ENCODE measurements at places on chromosomes 6 and 20. TPM values are rescaled to one million over a fixed set of nuclear protein-coding genes. Genes with fewer than 3 reads are reported as not detected.

CTSZ gene
- total RNA-seq, result 49.2 TPM

UBD gene
- total RNA-seq, result not detected

CLDN20 gene
- not detected for total RNA-seq

PRPH2 gene
- 0.08 TPM for total RNA-seq

MUC21 gene
- total RNA-seq, result not detected

GRCh38 chr6:165846123-165846966, 183.3 kb upstream of the PDE10A start:
- no peaks in the 10 kb centered on the region for H3K36me3 ChIP-seq
- no peak overlapping the region for H3K4me3 ChIP-seq
- peaks cover 43% of the 10 kb centered on the region for H3K27me3 ChIP-seq
- no peak for DNase-seq

DNA sequence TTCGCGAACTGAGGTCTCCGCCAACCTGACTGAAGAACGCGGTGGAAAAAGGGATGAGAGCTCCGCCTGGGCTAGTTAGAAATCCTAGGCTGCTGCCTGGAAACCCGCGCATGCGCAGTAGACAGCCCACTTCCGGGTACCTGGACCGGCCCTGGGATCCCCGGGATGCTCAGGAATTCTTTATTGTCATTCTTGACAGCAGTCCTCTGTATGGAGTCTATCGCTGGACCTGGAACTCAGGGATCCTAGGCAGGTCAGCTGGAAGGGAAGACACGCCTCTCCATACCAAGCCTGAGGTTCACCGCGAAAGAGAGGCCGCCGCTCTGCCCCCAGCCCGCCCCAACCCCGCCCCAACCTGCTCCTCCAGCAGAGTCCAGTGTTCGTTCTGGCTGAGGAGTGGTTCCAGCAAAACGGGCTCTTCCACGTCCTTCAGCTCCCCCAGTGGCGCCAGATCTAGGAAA, 1379.2 kb upstream of the DEFB115 start:
- H3K4me1 ChIP-seq, result no peaks in the 10 kb centered on the region
- no peak for DNase-seq
- peaks cover 5% of the 10 kb centered on the region for H3K36me3 ChIP-seq
- H3K27me3 ChIP-seq, result peaks cover 2% of the 10 kb centered on the region

DNA sequence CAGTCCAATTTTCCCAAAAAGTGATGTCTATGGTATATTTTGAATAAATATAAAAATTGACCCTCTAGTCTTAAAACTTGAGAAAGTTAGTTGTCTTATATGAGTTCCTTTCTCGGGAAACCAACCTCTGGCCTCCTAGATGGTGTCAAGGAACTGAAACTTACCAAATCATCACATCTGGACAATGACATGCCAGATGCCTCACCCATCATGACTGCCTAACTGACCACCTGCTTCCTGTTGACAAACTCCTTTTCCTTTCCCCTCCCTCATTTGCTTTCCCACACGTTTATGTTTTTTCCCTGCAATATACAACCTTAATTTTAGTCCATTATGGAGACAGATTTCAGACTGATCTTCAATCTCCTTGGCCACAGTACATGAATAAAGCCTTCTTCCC, 731.0 kb downstream of the EPHA7 start:
- no peaks in the 10 kb centered on the region for H3K36me3 ChIP-seq
- no peak for DNase-seq
- no peak overlapping the region for H3K4me3 ChIP-seq
- H3K27ac ChIP-seq, result no peak overlapping the region
- no peaks in the 10 kb centered on the region for H3K27me3 ChIP-seq

DNA sequence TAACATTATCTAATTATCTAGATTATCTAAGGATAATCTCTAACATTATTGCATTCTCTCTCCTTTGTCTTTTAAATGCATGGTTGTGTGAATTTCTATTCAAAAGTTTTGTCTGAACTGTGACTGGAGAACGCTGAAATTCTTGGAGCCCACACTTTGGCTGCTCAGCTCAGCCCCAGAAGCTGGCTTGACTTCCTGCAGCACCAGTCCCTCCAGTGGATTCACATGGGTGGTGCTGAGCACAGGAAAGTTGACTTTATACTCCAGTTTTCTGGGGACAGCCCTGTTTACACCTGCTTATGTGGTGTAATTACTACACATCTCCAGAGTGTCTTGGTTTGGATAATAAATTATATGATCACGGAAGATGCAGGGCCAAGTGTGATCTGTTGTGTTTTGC, 255.1 kb upstream of the NOX3 start:
- peaks cover 6% of the 10 kb centered on the region for H3K27me3 ChIP-seq
- no peak for DNase-seq
- no peaks in the 10 kb centered on the region for H3K36me3 ChIP-seq
- no peak overlapping the region for H3K27ac ChIP-seq
- H3K4me3 ChIP-seq, result no peak overlapping the region

DNA sequence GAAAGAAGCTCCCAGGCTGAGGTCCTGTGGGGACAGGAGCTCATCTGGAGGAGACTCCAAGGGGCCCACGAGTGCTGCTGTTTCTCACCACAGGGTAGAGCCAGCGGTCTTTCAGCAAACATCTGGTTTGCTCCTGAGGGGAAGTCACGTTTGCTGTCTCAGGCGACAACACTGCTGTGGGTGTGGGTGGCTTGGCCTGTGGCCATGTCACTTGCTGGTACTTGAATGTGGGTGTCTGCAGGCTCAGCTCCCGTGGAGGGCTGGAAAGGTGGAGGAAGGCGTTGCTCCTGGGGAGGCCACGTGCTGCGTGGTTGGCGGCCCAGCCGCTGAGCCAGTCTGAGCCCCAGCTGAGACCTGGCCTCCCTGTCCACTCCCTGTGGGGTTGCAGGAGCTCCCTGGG, 52.8 kb upstream of the MPC1 start:
- H3K27ac ChIP-seq, result no peak overlapping the region
- no peak for DNase-seq
- peaks cover 9% of the 10 kb centered on the region for H3K27me3 ChIP-seq
- H3K4me1 ChIP-seq, result peaks cover 7% of the 10 kb centered on the region
- no peak overlapping the region for H3K4me3 ChIP-seq

DNA sequence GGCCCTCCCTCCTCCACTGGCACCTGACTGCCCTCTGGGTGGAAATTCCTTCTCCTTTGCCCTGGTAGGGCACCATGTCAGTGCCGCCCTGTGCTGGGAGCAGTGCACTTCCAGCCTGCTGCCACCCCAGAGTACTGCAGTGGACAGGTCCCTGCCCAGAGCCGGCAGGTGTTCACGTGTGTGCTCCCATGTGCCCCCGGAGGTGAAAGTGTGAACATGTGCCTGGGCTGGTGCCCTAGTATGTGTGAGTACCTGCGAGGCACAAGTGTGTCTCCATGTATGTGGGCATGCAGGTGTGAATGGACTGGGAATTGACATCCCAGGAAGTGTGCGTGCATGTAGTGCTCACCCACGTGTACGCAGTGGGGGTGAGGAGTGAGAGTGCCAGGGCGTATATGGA, 29.4 kb downstream of the SDCBP2 start:
- peak overlapping the region; percentile 32 for H3K27ac ChIP-seq
- no peaks in the 10 kb centered on the region for H3K27me3 ChIP-seq
- H3K36me3 ChIP-seq, result peaks cover 14% of the 10 kb centered on the region
- DNase-seq, result no peak
- H3K4me1 ChIP-seq, result peaks cover 28% of the 10 kb centered on the region
- peak overlapping the region; percentile 55 for H3K4me3 ChIP-seq

GRCh38 chr20:1415667-1416468, 23.0 kb upstream of the FKBP1A start:
- peaks cover 6% of the 10 kb centered on the region for H3K36me3 ChIP-seq
- DNase-seq, result no peak
- peaks cover 24% of the 10 kb centered on the region for H3K27me3 ChIP-seq
- H3K4me3 ChIP-seq, result no peak overlapping the region
- H3K4me1 ChIP-seq, result peaks cover 11% of the 10 kb centered on the region

- peaks cover 39% of the 10 kb centered on the region for H3K36me3 ChIP-seq
- H3K27me3 ChIP-seq, result no peaks in the 10 kb centered on the region
- H3K4me3 ChIP-seq, result peak overlapping the region; percentile 87
- peak; percentile 70 for DNase-seq
Measured at GRCh38 chr6:131199568-131200272, 64.5 kb downstream of the AKAP7 start.

- peaks cover 1% of the 10 kb centered on the region for H3K36me3 ChIP-seq
- H3K27me3 ChIP-seq, result no peaks in the 10 kb centered on the region
- no peak overlapping the region for H3K4me3 ChIP-seq
- H3K27ac ChIP-seq, result no peak overlapping the region
- DNase-seq, result no peak
- no peaks in the 10 kb centered on the region for H3K4me1 ChIP-seq
Measured at GRCh38 chr6:163585932-163586437, 171.5 kb downstream of the QKI start.

DNA sequence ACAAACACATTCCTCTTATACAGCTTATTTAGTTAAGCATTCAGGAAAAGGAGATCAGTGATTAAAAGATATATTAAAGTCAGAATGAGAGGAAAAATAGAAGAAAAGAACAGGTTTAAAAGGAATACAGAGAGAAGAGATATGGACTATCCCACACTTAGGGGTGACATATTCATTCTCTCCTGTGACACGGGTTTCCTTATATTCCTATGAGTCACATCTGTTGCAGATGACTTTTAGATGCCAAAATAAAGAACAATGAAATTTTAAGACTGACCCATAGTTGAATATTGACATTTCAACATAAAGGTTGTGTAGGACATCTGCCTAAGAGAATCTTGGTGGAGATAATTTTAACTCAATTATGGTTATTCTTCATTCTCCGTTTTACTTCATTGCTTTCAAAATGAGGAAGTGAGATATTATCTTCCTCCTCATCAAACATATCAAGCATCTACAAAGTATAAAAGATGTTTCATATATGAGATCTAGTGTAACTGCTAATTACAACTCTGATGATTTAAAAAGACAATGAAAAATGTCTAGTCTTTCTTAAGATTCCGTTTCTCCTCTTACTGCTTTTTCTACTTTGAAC, 1336.7 kb upstream of the CITED2 start:
- no peak overlapping the region for H3K27ac ChIP-seq
- H3K36me3 ChIP-seq, result no peaks in the 10 kb centered on the region
- no peak for DNase-seq
- H3K4me3 ChIP-seq, result no peak overlapping the region
- H3K4me1 ChIP-seq, result no peaks in the 10 kb centered on the region
- H3K27me3 ChIP-seq, result peaks cover 4% of the 10 kb centered on the region

- no peak overlapping the region for H3K4me3 ChIP-seq
- H3K27me3 ChIP-seq, result no peaks in the 10 kb centered on the region
- H3K4me1 ChIP-seq, result no peaks in the 10 kb centered on the region
- no peaks in the 10 kb centered on the region for H3K36me3 ChIP-seq
Measured at GRCh38 chr6:54320871-54321270, 12.6 kb downstream of the TINAG start.

DNA sequence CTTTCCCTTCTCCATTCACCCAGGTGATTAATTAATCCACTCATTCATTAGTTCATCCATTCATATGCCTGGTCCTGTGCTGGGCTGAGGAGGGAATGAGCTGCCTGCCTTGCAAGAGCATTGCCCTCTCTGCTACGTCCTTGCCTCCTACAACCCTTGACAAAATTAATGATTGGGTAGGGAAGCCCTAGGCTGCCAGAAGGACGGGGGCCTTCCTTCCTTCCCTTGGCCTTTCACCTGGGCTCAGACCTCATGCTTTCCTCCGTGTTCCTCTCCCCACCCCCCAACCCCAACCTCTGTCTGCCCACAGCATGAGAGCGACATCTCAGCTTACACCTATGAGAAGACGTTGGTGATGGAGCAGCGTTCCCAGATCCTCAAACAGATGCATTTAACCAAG, 25.6 kb downstream of the SLC12A5 start:
- H3K4me3 ChIP-seq, result no peak overlapping the region
- peaks cover 20% of the 10 kb centered on the region for H3K27me3 ChIP-seq
- H3K36me3 ChIP-seq, result peaks cover under 1% of the 10 kb centered on the region
- H3K27ac ChIP-seq, result no peak overlapping the region

DNA sequence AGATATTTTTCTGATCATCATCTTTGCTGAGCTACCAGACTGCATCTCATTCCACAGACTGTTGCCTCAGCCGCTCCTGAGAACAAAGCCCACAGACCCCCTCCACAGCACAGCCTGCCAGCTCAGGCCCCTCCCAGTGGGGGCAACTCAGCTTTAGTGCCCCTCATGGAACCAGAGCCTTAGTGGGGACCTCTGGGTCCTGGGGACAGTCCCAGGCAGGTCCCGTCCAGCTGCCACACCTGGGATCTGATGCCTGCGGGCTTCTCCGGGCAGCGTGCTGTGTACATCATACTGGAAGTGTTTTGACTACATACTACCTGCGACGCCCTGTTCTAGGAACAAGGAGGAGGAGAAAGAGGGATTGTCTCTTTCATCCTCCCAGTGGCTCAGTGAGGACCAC, 38.3 kb upstream of the QKI start:
- H3K27me3 ChIP-seq, result no peaks in the 10 kb centered on the region
- no peak overlapping the region for H3K27ac ChIP-seq
- no peaks in the 10 kb centered on the region for H3K36me3 ChIP-seq
- no peak for DNase-seq
- no peaks in the 10 kb centered on the region for H3K4me1 ChIP-seq
- H3K4me3 ChIP-seq, result no peak overlapping the region

DNA sequence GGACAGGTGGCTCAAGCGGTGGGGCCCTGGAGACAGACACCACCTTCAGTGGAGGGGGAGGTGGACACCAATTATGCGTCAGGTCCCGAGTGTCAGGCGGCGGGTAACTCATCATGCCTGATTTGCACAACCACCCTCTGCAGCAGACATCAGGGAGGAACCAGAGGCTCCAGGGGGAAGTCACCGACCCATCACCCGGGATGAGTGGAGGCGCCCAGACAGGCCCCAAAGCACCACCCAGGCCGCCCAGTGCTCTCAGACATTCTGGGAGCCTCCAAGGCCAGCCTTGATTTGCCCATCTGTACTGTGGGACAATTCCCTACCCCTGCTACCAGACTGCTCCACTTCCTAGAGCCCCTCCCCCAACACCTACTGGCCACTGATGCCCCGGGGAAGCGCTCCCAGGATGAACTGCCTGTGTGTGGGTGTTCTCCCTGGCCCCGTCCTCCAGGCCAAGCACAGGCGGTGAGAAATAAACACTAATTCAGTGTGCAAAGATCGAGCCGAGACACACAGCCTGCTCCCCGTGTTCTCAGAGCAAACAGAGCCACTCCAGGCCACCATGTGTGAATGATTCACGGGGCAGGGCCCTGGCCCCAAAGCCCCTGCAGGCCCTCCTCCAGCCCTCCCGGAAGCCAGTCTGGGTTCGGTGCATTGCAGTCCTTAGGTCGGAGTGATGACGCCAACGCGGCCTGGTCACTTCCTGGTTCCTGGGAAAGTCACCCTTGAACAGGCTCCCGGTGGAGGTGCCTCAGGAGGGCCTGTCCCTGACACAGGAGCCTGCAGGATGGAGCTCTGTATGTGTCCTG, 107.2 kb downstream of the ASXL1 start:
- no peak for DNase-seq
- no peaks in the 10 kb centered on the region for H3K27me3 ChIP-seq
- no peaks in the 10 kb centered on the region for H3K36me3 ChIP-seq
- H3K27ac ChIP-seq, result no peak overlapping the region
- H3K4me3 ChIP-seq, result no peak overlapping the region

- no peaks in the 10 kb centered on the region for H3K27me3 ChIP-seq
- DNase-seq, result no peak
- H3K4me3 ChIP-seq, result no peak overlapping the region
- peaks cover 23% of the 10 kb centered on the region for H3K4me1 ChIP-seq
- peaks cover 31% of the 10 kb centered on the region for H3K36me3 ChIP-seq
Measured at GRCh38 chr20:39009348-39009747, 47.2 kb downstream of the DHX35 start.
